ENCODE measurements at places on chromosomes 7 and 10.

GRCh38 chr10:1128115-1128514 is 71.9 kb downstream of the WDR37 start:
- DNase-seq: no peak

DNA sequence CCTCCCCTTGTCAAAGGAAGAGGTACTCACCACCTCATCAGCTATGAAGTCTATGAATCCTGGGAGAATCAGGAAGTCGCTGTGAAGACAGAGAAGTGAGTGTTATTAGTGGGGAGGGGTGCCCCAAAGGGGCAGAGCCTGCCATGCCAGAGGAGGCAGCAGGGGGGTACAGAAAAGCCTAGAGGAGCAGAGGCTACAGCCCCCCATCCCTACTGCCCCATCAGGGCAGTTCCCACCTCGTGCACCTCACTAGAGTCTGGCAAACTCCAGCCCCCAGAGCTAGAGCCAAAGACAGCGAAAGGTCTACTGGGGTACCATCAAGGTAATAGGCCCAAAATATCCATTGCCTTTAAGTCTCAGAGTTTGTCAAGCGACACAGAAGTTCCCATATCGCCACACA is 6.1 kb downstream of the IMPDH1 start:
- DNase-seq: no peak

- DNase-seq: no peak
These were observed 27.2 kb downstream of the EBF3 start for GRCh38 chr10:129936923-129937300.

GRCh38 chr7:101241443-101242349 is 3.2 kb downstream of the FIS1 start:
- no peak for DNase-seq

- no peak for DNase-seq
These were observed 131.6 kb upstream of the AHR start for GRCh38 chr7:17166824-17167379.

GRCh38 chr7:32163141-32163806 is 93.1 kb upstream of the PDE1C start:
- no peak for DNase-seq

DNA sequence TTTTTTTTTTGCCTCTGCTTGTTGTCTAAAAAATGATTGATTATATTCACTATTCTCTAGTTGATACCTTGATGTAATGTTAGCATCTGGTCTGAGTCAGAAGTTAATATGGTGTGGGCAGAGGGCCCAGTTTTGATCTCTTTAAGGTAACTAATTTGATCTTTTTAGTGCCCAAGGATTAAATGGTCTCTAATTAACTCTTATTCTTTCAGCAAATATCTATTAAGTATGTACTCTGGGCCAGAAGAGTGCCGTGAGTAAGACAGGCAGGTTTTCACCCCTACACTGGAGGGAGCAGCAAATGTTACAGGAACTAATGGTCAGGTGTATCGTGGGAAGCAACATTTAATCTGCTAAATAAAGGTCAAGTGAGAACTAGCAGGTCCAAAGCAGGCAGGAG is 144.6 kb upstream of the COL1A2 start:
- no peak for DNase-seq

GRCh38 chr10:49418053-49418326 is 22.1 kb upstream of the DRGX start:
- DNase-seq: no peak

DNA sequence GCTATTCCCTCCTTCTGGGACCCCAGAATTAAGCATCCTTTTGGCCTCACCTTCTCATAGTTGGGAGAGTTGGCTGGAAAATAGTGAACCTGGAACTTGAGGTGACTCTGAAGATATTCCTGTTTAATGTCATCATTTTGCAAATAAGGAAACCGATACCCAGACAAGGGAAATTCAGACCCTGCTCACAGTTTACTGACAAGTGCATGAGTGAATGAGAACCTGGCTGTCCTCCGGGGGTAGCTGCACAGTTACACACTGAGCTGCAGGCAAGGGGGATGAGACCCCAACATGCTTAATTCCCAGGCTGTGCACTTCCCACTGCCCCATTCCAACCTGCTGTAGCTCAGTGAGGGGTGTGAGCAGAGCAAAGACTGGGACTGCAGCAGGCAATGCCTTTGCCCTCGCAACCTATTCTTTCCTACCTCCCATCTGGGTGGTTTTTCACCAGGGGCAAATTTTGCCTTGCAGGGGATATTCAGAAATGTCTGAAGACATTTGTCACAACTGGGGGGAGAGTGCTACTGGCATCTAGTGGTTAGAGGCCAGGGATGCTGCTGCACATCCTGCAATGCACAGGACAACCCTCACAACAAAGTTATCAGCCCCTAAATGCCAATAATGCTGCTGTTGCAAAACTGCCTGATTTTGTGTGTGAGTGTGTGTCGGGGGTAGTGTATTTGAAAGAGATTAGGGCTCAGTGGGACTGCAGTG is 136.2 kb downstream of the SORCS3 start:
- no peak for DNase-seq

DNA sequence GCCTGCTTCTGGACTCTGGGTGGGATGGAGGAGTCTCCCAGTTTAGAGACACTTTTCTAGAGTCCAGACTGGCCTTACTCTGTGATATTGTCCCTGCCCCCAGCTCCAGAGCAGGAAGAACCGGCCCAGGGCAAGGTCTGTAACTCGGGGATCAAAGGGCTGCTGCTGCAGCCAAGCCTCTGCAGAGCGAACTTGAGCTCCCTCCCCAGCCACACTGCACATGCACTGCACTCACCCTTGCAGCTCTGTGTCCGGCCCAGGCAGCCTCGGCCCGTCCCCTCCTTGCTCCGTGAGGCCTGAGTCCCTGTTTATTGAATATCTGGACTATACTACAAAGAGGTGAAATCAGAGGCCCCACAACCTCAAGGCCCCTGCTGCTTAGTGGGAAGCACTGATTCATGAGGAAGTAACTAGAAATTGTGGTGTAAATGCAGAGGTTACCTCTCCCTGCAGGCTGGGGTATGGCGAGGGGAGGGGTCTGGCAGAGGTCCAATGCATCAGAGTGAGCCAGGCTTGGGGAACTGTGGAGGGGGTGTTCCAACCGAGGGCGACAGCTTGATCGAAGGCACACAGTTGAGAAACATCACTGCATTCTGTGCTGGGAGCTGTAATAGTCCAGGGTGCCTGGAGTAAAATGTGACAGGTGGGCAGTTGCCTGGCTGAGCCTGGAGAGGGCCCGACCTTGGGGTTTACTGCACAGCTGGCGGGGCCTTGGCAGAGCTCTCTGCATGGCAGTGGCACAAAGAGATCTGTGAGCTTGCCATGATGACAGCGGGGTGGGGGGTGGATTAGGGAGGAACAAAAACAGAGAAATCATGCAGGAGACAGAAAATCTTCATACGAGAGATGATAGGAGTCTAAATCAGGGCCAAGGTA is 49.1 kb downstream of the AOC1 start:
- no peak for DNase-seq

DNA sequence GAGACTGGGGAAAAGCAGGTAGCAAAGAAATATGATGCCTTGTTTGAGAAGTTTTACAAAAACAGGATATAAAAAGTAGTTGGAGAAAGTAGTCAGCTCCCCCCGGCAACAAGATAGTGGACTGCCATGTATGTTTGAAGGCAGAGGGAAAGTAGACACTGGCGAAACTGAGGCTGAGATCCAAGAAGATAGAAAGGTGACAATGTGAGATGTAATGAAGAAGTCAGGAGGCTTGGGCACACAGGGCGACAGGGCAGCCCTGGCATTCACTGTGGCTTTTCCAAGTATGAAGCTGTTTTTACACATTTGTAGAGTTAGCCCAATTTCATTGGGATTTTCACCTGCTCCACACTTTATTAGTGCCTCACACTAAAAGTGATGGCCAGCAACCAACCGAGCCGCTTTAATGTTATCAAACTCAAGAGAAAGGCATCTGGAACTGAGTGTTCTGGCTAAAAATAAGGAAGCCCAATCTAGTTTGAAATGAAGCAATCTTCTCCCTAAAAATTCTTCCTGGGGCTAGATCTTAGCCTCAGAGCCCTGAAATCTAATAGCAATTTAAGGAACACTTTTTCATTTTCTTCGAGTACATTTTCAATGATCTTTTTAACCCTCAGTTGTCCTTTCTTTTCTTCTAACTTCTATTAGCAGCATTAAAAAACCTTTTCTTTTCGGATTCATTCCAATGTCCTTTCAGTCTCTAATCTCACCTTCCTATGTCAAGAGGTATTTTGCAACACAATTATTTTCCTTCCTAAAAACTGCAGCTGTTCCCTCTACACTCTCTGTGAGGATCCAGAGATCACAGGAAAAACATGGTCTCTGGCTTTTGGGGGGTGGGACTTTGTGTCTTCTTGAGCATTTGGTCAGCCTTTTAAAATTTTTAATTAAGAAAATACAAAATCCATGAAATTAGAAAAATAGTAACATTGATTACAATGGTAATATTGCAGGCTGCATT is 108.0 kb downstream of the RNLS start:
- DNase-seq: no peak

DNA sequence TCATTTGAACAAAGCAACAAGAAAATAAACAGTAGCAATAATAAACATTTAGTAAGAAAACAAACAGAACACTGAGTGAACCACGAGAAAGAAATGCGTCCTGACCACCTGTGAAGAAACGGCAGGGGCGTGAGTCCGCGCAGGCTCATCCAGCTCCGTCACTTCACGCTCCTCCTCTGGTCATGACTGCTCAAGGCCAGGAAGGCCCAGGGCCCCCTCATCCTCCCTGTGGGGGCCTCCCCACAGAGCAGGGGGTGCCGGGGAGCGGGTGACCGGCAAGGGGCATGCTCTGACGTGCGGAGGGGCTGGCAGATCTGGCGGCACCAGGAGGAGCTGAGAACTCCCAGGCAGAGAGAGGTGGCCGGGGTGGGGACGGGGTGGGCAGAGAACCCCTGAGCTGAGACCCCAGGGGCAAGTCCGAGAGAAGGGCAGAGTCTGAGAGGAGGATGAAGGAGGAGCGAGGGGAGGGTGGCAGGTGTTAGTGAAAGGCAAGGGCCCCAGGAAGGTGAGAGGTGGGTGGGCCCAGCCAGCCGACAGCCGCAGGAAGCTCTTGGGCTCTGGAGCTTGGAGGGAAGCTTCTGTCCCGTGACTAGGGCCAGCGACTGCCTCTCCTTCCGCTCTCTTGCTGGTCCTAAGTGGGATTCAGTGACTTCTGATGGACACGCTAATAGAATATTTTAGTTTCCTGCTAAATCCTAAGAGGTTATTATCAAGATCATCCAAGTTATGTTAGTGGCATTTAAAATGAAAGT is 223.9 kb downstream of the TCERG1L start:
- DNase-seq: no peak

- no peak for DNase-seq
These were observed 7.3 kb downstream of the ASB13 start for GRCh38 chr10:5658871-5659618.

GRCh38 chr10:99325281-99325680 is 3.9 kb upstream of the CNNM1 start:
- no peak for DNase-seq

- no peak for DNase-seq
These were observed 415.3 kb downstream of the RPS24 start for GRCh38 chr10:78448994-78449418.

GRCh38 chr10:90925079-90926029 is 4.5 kb upstream of the ANKRD1 start:
- no peak for DNase-seq

- no peak for DNase-seq
These were observed 472.8 kb downstream of the CCSER2 start for GRCh38 chr10:84801156-84801555.

GRCh38 chr10:132359305-132360040 is 27.5 kb downstream of the LRRC27 start:
- no peak for DNase-seq

DNA sequence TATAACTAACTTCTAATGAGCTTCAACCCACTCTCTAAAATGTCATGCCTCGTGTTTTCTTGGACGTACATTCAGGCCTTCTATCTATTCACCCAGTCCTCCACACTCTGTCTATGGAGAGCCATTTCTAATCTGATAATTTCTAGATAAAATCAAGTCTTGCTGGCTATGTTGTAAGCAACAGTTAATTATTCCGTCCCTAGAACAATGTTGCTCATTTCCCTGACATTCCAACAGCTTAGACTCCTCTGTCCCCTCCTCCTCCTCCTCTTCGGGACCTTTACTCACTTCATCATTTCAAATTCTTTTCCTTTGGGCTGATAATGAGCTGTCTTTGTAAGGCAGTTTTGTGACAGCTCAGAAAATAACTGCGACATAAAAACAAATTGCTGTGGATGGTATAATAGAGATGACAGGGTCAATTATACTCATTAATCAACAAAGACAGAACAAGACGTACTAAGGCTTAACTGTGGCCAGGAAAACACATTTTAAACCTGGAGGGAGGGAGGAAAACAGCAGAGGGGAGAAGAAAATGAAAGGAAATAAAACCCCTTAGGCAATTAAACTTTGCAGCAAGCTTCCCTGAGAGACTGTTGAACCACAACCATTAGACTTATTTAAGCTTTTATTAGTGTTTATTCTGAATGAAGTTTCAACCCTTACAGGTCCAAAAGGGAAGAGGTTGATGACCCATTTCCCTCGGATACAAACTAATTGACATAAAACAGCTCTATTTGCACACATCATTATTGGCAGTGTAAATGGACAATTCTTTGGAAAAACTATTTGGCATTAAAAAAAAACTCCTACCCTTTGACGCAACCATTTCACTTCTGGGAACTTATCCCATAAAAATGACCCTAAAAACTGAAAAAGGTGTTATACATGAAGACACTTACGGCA is 179.1 kb downstream of the SFMBT2 start:
- DNase-seq: no peak

GRCh38 chr7:50335795-50336754 is 31.6 kb downstream of the IKZF1 start:
- DNase-seq: peak; percentile 77
